Stimulated activated effector memory CD8-positive, alpha-beta T cell treated with anti-CD3 and anti-CD28 coated beads, Interleukin-12 subunit alpha, Interleukin-12 subunit beta, amount 100 ng/mL, for 72 hours (primary cell): ENCODE measurements at places on chromosomes 5 and 9.
A peak's percentile ranks its signal among the peaks of the same experiment; 100 is the strongest.

DNA sequence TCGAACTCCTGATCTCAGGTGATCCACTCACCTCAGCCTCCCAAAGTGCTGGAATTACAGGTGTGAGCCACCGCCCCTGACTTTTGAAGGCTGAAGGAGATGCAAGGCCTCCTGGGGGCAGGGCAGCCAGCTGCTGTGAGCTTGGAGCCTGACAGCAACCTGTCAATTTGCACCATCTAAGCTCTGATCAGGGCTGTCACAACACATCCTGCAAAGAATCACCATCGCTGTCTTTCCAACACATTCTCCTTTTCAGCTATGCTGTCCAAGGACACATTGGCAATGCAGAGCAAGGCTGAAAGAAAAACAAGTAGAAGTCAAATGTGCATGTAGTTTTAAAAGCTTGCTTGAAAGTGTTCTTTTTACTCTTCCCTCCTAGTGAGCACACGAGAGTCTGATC lies 54.6 kb downstream of the GNA14 start:
- no peak for DNase-seq

GRCh38 chr9:16414451-16414850 lies 456.0 kb downstream of the BNC2 start:
- DNase-seq, result no peak

GRCh38 chr9:133591985-133592384 lies 17.2 kb downstream of the FAM163B start:
- no peak for DNase-seq

GRCh38 chr5:143397302-143398052 lies 6.0 kb downstream of the NR3C1 start:
- no peak for DNase-seq

GRCh38 chr5:147303976-147304375 lies 69.2 kb downstream of the STK32A start:
- no peak for DNase-seq

GRCh38 chr9:124781967-124782660 lies 5.2 kb downstream of the OLFML2A start:
- peak; percentile 37 for DNase-seq

GRCh38 chr9:100472268-100472667 lies 681 bp upstream of the TMEFF1 start:
- no peak for DNase-seq

DNA sequence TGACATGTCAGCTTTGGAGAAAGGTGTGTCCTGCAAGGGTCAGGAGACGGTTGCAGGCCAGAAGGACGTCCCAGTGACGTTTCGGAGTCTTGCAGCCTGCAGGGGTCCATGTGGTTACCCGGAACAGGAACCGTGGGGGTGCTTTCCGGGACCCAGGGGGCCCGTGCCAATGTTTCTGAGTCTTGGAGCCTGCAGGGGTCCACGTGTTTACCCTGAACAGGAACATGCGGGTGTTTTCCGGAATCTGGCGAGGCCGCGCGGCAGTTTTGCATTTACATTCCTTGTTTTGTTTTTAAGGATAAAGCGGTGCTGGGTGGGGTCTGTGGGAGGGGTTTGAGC lies 30.6 kb downstream of the NKD2 start:
- no peak for DNase-seq

DNA sequence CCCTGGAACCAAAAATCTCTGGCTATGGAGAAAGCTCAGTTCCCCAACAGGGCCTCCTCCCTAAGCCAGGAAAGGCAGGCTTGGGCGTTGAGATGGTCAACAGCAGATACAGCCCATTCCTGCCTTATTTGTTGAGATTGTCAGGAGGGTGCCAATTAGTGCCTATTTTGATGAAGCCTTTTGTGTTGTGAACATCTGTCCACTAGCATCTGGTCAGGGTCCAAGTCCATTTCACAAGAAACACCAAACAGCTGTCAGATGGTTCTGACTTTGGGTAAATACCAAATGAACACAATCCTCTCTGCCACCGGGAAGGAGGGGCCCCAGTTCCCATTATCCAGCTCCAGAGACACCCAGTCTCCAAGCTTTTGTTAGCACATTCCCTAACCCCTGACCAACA lies 19.9 kb downstream of the SEMA6A start:
- DNase-seq, result no peak

- no peak for DNase-seq
These were observed 11.8 kb downstream of the EPB41L4A start for GRCh38 chr5:112407240-112407639.

GRCh38 chr9:13278368-13279246 lies 885 bp downstream of the MPDZ start:
- DNase-seq, result no peak

DNA sequence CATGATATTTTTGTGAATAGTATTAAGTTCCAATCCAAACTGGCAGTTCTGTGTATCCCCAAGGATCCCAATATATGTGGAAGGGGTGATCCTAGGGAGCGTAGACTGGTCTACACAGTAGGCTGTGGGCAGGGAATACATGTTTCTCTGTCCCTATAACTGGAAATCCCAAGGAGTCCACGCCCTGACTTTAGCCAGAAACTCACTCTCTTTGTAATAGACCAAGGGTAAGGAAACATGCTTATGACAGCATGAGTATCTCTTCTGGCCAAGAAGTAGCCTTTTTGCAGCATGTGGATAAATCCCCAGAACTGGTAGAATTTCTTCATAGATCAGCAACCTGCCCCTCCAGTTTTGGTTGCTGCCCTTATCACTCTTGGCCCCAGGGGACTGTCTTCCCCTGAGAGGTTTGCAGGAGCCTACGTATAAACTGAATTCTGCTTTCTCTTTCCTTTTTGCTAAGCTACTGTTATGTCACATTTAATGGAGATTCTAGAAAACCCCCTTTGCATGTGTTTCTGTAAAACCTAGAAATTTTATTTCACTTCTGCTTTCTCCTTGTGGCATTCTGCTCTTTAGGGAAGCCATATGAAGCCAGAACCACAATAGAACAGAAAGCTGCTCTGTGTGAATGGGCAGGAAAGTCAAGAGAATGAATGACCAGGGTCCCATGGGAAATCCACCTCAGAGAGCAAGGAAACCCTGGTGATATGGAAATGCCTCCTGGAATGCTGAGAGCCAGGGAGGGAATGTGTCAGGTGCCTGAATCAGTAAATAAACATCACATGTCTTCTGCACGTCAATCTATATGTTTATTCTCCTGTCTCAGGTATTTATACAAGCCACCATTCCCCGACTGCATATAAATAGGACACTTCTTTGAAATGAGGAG lies 3.5 kb downstream of the IFNA2 start:
- DNase-seq, result no peak

- DNase-seq, result no peak
These were observed 34.9 kb downstream of the LURAP1L start for GRCh38 chr9:12809720-12810119.

- DNase-seq, result no peak
These were observed 263.1 kb upstream of the RGMB start for GRCh38 chr5:98510143-98510985.

DNA sequence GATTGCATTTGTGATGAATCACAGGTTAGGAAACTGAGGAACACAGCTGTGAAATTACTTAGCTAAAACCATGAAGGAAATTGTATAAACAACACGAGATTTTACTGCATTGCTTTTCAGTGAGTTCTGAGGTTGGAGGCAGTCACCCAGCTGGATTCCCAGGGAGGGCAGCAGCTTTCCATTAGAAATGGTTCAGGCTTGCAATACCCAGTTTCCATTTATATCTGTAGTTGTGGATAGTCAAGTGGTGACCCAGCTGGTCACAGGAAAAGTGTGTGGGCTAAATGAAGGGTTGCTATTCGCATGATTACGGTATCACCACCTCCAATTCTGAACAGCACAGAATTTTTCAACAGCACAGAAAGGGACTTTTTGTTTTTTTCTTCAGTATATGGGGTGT lies 34.3 kb upstream of the SPATA31D4 start:
- DNase-seq, result no peak

DNA sequence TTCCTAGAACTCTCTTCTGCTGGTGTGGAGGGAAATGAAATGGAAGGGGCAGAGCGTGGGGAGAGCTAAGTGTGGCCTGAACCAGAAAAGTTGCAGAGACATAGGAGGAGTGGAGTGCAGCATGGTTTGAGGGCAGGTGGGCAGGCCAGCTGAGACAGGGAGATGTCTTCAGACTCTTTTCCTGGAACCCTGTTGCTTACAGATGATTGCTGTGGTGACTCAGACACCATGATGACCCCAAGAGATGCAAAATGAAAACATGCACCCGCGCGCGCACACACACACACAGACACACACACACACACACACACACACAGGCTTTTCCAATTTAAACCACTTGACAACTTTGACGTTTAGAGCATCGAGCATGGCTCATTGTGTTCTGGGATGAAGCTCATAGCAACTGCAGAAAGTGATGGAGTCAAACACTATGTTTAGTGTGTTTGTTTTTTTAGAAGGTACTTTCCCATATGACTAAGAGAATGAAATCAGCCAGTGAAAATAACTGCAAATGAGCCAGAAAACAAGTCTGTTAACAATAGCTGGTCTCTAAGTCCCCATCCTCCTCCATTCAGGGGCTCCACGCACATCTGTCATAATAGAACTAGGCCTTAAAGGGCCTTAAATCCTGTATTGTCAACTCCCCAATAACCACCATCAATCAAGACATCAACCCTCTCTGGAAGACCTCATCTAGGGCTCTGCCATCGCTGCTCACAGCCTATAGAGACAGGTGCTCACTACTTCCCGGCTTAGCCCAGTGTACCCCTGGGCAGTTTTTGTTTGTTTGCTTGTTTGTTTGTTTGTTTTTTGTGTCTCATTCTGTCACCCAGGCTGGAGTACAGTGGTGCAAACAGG lies 9.6 kb downstream of the TMOD1 start:
- peak; percentile 77 for DNase-seq

- no peak for DNase-seq
These were observed 36.7 kb upstream of the F2R start for GRCh38 chr5:76679231-76679630.

- no peak for DNase-seq
These were observed 382.6 kb downstream of the RASEF start for GRCh38 chr9:82680179-82680935.

DNA sequence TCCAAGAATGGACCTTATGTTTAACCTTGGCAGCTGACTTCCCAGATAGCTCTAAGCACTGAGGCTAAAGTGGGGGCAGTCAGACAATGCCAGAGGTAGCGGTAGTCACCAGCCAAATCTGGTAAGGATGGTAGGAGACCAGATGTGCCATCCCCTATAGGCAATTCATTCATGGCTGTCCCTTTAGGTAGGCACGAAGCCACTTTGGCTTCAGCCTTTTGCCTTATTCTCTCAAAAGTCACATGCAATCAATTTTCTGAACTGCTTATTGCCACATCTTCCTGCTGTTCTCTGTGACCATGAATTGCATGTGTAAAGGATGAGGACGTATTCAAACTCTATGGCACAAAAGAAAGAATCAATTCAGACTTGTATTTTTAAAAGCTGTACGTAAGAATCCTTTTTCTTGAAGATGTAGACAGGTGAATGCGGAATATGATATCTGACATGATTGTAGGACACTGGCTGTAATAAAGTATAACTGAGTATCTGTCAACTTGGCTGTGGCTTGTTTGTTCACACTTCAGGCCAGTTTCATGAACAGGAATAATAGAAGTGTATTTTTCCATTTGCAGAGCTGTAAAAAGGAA lies 611.7 kb downstream of the NR2F1-AS1 start:
- no peak for DNase-seq

DNA sequence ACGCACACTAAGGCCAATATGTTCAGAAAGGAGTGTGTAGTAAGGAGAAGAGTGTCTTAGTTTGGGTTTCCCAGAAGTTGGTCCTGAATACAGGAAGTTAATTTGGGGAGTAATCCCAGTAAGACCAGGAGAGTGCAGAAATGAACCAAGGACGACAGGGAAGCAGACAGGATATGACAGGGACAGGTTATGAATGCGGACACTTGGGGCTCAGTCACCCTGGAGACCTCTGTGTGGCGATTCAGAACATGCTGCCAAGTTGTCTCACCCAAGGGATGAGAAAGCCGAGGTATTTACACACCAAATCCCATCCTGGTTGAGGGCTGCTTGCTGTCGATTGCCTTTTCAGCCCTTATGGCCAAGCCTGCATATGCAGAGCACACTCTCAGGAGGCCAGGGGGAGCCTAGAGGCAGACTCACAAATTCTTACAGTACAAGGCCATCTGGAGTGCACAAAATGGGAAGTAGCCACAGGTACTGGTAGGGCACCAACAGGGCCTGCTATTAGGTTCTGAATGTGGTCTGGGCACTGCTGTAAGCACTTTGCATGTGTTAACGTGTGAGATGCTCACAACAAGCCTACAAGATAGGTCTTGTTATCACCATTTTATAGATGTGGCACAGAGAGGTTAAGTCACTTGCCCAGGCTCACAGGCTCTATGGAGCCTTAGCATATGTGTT lies 233.1 kb upstream of the ANKRD55 start:
- no peak for DNase-seq

- DNase-seq, result no peak
These were observed 273.5 kb upstream of the PTGER4 start for GRCh38 chr5:40405996-40406740.

GRCh38 chr9:126146254-126147145 lies 180.1 kb upstream of the MVB12B start:
- no peak for DNase-seq

DNA sequence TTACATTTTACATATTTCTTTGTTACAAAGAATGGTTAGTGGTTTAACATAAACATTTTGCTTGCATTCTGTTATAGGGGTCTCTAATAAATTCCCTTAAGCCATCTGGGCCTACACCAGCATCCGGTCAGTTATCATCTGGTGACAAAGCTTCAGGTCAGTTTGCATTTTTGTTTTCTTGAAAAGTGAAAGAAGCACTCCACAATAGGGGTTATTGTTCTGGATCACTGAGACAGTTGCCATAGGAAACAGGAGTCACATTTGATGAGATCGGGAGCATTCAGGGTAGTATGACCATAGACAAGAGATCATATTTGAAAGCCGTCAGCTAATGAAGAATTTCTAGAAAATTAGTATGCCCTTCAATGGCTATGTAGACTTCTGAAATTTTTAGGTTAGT lies 63.6 kb downstream of the NUP214 start:
- no peak for DNase-seq

- no peak for DNase-seq
These were observed 138.7 kb upstream of the NR3C1 start for GRCh38 chr5:143541943-143542797.

DNA sequence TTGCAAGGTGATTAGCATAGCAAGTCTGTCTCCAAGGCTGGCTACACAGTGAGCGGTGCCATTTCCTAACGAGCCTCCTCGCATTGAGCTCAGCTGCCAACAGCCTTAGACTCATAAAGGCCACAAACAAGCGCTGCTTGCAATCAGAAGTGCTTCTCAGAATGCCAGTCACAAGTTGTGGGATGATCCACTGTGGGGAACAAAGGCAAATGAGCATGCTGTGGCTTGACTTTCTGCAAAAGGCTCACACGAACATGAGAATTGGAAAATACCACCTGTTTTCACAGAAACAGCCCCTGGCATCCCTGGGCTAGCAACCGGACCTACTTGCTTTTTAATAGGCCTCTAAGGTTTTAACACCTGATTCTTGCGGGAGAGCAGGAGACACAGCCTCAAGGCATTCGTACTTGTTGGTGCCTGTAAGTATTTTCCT lies 215.5 kb downstream of the FANCC start:
- DNase-seq, result no peak

GRCh38 chr9:6944093-6944551 lies 186.3 kb downstream of the KDM4C start:
- DNase-seq, result no peak
